ENCODE measurements at places on chromosomes 7 and 10.

DNA sequence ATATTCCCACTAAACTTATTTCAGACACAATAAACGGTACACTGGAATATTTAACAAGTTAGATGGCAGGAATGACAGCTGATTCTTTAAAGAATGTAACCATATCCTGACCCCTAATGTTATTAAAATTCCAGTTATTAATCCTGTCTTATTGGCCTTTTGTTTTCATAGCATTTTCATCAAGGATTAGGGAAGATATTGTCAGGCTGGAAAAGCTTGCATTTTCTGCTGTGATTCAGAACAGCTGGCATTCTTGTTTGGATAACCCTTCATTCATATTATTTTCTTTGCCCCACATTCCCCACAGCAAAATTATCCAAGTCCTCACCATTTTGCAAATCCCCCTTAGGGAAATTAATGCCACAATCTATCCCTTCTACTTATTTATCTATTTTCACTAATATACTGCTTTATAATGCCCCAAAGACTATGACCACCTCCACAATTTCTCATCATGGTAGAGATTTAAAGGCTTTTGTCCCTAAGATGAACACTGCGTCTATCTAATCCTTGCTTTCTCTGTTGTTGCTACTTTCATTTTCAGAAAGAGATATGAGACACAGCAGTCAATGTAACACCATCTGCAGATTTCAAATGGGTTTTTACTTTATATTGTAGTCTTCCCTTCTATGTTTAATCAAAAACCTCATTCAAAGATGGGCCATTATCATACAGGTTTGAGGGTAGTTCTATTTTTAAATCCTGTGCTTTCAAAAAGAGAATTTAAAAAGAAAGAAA is 475.1 kb downstream of the PARD3 start:
- DNase-seq, result no peak

DNA sequence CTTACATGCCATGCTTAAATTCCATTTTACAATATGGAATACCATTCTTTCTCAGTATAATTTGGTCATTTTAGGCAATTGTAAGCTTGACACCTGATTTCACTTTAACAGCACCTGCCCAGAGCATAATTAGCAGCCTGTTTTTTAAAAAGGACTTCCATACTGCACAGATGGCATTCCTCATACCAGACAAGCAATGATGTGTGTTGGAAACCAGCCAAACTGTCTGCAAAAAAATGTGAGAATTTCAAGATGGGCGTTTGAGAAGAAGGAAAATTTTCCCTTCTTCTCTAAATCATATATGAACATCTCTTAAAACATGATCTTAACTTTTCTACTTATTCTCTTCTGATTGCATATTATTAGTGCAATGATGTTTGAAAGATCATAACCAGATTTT is 40.4 kb upstream of the AGMO start:
- no peak for DNase-seq

GRCh38 chr7:90262438-90262837 is 17.5 kb downstream of the CFAP69 start:
- no peak for DNase-seq

- no peak for DNase-seq
Observed at GRCh38 chr7:130272381-130273080, 5.9 kb downstream of the CPA2 start.

GRCh38 chr7:11959121-11959520 is 127.1 kb upstream of the THSD7A start:
- DNase-seq, result no peak

All from Jurkat, Clone E6-1 (cell line).